Stimulated activated CD4-positive, alpha-beta T cell treated with anti-CD3 and anti-CD28 coated beads, Interleukin-15, amount 100 ng/mL, for 24 hours (primary cell): ENCODE measurements at places on chromosomes 4 and X.

- no peak for DNase-seq
Observed at GRCh38 chr4:123406872-123407271, 10.3 kb downstream of the SPRY1 start.

GRCh38 chr4:182975806-182976205 is 58.6 kb upstream of the DCTD start:
- DNase-seq, result peak; percentile 15

GRCh38 chrX:20431486-20431885 is 164.8 kb upstream of the RPS6KA3 start:
- no peak for DNase-seq

GRCh38 chr4:114223580-114223979 is 244.1 kb upstream of the ARSJ start:
- no peak for DNase-seq

GRCh38 chr4:174926958-174927357 is 8.8 kb downstream of the ADAM29 start:
- DNase-seq, result no peak

- peak; percentile 2 for DNase-seq
Observed at GRCh38 chr4:151808120-151808529, 47.3 kb upstream of the GATB start.

- DNase-seq, result no peak
Observed at GRCh38 chr4:150782311-150782710, 200.4 kb downstream of the MAB21L2 start.

DNA sequence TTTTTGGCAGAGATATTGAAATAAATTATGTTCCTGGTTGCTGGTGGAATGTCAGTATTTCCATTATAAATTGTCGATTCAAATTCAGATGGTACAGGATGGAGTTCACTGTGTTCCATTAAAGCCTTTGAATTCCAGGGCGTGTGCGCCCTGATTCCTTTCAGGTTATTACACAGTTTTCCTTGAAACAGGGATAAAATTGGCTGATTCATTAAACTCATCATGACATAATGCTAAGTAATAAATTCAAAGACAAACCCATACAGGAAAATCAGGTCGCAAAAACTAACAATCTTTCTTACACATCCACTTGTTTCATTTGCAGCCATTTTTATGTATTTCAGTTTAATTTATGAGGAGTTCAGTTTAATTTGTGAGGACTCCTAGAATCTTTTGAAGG is 51.1 kb downstream of the RWDD4 start:
- DNase-seq, result no peak

GRCh38 chr4:112668131-112668530 is 31.2 kb downstream of the LARP7 start:
- no peak for DNase-seq

GRCh38 chr4:1216869-1217294 is 32.0 kb downstream of the CTBP1 start:
- DNase-seq, result peak; percentile 79

DNA sequence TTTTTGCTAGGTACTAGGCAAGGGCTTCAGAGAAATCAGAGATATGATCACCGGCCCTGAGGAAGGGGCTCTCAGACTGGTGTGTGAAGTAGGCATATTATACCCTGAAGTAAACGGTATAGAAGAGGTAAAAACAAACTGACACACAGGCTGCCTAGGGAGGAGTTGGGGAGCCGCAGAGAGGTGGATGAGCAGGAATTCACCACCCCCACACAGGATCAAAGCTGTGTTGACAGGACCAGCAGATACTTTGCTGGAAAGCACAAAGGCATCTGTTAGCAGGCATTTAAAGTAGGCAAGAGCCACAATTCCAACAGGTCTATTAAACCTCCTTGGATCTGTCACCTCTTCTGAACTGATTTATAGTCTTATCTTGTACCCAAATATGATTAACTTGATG is 71.8 kb upstream of the GPR34 start:
- DNase-seq, result no peak

GRCh38 chrX:122972604-122973003 is 211.5 kb upstream of the GRIA3 start:
- no peak for DNase-seq

DNA sequence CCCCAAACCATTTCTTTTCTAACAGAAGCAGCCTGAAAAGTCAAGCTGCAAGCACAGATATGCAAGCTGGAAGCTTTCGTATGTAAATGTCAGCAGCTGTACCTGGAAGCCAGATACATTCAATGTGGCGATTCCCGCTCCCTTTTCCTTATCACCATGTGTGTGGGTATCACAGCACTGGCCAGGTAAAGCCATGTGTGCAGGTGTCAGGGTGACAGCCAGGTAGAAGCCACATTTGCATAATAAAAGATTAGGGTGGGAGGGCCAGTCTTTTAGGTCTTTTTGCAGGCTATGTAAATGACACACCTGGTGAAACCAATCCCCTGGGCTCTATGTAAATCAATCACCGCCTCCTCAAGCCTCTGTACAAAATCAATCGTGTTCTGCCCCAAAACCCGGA is 50.1 kb downstream of the RXFP1 start:
- DNase-seq, result no peak

DNA sequence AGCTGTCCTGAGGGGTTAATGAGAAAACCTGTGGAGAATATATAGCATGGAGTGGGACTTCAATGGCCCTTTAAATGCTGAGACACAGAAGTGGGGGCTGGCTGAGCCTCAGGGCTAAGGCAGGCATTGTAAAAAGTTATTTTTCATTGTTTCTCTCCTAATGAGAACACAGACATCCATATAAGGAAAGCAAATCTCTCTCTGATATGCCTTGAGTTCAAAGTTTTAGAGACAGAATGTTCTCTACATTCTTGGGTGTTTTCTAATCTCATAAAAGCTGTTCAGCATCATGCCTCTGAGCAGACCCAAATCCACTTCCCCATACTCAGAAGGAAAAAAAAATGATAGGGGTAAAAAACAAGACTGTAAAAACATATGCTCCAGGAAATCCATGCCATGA is 16.8 kb upstream of the RAB40A start:
- DNase-seq, result no peak
